CD4-positive, alpha-beta T cell treated with Interleukin-4 for 1 hour (primary cell): ENCODE measurements at places on chromosomes 2 and 18.
A peak's percentile ranks its signal among the peaks of the same experiment; 100 is the strongest.

- DNase-seq: no peak
These were observed 68.8 kb upstream of the CDC42EP3 start for GRCh38 chr2:37740164-37740739.

DNA sequence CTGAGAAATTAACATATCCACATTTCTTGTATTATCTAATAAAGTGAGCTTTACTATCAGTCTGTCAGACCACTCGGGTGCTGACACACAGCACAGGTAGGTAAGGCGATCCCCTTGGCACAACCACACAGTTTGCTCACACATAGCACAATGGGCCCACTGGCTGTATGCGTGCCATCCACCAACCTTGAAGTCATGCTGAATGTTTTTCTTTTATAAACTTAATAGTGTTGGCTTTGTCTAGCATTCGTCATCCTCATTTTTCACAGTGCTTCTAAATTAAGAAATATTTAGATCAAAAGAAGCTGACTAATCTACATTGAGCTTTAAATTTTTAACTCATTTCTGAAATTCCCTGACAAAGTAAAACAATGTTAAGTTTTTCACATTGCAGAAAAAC lies 50.0 kb upstream of the PAPOLG start:
- DNase-seq: no peak

GRCh38 chr2:127893494-127893893 lies 7.7 kb upstream of the AMMECR1L start:
- no peak for DNase-seq

DNA sequence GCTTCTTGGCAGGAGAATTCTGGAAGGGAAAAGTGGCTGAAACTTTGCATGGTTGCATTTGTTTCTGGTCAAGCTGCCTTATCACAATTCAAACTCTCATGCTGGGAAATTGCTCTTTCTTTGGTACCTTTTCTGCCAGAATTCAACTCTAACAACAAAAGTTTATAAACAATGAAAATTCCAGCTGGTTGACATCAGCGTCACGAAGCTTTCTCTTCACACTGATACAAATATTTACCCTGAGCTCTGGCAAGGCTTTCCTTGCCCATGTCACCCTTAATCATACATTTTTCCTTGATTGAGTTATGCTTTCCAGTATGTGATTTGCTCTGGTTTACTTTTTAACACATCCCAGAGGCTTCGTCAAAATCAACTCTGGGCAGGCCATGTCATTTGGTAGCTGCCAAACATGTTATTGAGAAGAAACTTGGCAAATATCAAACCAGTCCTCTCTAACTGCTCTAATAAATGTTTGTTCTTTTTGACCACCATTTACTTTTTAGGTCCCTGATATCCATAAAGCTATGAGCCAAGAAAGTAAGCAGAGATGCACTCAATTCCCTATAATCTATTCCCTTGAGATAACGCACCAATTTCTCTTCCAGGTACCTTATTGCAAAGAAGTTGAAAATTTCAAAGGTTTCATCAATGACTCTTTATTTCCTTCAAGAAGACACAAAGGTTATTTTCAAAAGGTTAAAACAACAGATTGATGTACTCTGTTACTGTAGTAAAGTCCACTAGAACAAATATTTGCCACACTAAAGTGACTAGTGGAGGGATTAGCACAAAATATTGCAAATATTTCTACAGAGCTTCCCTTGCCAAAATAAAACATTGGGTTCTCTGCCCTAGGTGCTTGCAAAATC lies 1241.1 kb upstream of the ZEB2 start:
- no peak for DNase-seq

GRCh38 chr2:1256632-1257324 lies 156.5 kb upstream of the TPO start:
- DNase-seq: no peak

GRCh38 chr2:8671176-8671575 lies 10.7 kb upstream of the ID2 start:
- DNase-seq: no peak

GRCh38 chr2:51812138-51812866 lies 780.4 kb upstream of the NRXN1 start:
- DNase-seq: no peak

GRCh38 chr2:230541934-230542380 lies 126.0 kb downstream of the SP100 start:
- no peak for DNase-seq

- DNase-seq: no peak
These were observed 39.6 kb downstream of the HS1BP3 start for GRCh38 chr2:20611077-20611843.

DNA sequence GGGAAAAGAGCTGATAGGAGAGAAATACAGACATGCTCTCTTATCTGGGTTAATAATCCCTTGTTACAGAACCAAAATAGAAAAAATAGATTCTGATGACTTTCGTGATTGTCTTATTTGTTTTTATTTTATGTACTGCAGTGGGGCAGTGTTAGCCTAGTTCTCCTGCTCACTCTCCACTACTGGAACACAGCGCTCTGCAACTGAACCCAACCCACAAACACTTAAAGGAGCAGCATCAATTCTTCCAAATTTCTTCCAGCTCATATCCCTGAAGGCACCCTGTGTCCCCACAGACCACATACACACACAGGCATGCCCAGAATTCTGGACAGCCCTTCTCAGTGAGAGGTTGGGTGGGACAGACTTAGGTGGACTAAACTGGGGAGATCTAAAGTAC lies 160.6 kb downstream of the SS18 start:
- no peak for DNase-seq

- DNase-seq: peak; percentile 66
These were observed 679 bp downstream of the PTMA start for GRCh38 chr2:231708773-231709635.

DNA sequence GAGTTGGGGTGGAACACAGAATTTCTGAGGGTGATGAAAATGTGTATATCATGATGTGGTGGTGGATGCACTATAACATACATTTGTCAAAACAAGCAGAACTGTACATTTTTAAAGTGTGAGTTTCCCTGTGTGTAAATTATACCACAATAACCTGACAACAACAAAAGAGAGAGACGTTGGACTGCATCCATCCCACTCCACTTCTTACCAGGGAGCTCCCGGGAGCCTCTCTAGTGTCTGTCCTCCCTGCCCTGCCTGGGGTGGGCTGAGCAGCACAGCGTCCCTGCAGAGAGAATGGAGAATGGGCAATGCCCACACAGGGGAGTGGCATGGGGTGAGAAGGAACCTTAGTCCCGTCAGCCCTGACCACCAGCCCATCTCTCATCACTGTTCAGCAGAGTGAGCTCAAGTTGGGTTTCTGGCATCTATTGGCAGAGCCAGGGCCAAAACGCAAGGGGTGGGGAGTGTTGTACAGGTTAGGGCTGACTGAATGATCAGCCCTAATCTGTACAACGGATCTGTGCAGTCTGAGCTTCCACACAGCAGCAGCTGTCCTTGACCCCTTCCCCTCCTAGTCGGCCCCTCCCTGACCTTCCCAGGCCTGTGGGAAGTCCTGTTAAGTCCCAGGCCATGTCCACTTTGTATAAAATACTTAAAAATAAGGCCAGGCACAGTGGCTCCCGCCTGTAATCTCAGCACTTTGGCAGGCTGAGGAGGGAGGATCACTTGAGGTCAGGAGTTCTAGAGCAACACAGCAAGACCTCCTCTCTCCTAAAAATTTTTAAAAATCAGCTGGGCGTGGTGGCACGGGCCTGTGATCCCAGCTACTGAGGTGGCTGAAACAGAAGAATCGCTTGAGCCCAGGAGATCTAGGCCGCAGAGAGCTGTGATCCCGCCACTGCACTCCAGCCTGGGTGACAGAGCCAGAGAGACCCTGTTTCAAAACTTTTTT lies 3.3 kb upstream of the PROC start:
- DNase-seq: no peak

- no peak for DNase-seq
These were observed 354.6 kb upstream of the SETBP1 start for GRCh38 chr18:44325903-44326635.

- no peak for DNase-seq
These were observed 147.8 kb upstream of the MMADHC start for GRCh38 chr2:149735237-149735958.

- DNase-seq: no peak
These were observed 527.2 kb upstream of the SOX11 start for GRCh38 chr2:5164776-5165525.

DNA sequence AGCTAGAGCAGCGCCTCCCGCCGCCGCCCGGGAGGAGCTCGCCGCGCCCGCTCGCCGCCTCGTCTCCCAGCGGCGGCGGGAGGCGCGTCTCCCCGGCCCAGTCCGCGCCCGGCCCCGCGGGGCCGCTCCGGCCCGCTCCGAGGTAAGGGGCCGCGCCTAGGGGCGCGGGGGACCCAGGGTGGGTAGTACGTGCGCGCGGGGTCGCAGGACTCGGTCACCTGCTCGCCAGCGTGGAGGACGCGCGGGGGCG lies 259 bp downstream of the NPAS2 start:
- no peak for DNase-seq

GRCh38 chr18:36382854-36383253 lies 85.3 kb downstream of the FHOD3 start:
- no peak for DNase-seq

- no peak for DNase-seq
These were observed 63.2 kb downstream of the CEP192 start for GRCh38 chr18:13054336-13054735.

DNA sequence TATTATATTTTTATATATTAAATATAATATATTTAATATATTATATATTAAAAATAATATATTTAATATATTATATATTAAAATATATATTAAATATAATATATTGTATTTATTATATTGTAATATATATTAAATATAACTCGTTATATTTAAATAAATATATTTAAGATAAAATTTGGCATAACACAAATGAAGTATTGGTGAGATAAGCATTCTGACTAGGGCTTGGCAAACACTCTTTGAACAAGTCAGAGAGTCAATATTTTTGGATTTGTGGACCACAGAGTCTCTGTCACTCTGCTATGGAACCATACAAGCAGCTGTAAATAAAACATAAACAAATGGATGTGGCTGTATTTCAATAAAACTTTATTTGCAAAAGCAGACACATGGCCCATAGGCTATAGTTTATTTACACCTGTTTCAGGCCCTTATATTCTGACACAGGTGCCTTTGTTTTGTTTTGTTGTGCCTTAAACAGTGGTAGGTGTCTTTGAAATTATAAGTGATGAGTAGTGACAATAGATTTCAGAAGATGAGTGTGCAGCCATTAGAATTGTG lies 190.1 kb downstream of the EPHA4 start:
- no peak for DNase-seq

DNA sequence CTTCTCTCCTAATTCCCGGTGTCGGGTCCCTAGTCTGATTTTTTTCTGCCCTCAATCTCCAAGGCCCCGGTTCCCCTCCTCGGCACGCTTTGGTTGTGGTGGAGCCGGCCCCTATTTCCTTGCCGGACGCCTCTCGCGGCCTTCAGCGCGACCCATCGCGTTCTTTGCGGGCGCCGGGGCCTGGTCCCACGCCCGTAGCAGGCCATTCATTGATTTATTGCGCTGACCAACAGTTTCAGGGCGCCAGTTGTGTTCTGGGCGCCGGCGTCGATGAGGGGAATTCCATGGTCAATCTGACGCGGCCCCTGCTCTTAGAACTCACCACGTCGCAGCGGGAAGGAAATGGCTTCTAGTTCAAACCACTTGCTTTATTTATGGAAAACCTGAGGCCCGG lies 396 bp downstream of the CNOT9 start:
- DNase-seq: peak; percentile 76

DNA sequence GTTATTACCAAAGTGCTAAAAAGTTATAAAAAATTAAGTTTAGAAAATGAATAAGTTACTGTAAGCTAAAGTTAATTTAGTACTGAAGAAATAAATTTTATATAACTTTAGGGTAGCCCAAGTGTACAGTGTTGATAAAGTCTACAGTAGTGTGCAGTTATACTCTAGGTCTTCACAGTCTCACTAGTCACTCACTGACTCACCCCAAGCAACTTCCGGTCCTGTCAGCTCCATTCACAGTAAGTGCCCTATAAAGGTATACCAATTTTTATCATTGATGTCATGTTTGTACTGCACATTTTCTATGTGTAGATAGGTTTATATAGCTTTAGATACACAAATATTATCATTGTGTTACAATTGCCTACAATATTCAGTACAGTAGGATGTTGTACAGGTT lies 518.3 kb upstream of the PIK3C3 start:
- no peak for DNase-seq

DNA sequence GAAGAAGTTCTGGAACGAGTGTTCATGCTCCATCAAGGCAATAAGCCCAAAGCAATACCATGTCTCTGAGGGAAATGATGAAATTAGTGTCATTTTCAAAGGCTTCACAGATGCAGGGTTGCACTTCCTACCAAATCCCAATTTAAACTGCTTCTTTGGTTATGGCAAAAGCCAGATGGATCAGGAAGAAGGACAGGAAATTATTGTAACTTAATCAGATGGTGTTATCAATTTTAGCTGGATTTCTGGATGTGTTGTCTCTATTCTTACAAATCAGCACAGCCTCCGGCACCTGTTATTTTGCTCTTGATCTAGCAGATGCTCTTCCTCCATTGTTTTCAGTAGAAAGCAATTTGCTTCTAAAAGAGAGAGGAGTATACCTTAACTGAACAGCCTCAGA lies 693.4 kb downstream of the SOCS6 start:
- no peak for DNase-seq

DNA sequence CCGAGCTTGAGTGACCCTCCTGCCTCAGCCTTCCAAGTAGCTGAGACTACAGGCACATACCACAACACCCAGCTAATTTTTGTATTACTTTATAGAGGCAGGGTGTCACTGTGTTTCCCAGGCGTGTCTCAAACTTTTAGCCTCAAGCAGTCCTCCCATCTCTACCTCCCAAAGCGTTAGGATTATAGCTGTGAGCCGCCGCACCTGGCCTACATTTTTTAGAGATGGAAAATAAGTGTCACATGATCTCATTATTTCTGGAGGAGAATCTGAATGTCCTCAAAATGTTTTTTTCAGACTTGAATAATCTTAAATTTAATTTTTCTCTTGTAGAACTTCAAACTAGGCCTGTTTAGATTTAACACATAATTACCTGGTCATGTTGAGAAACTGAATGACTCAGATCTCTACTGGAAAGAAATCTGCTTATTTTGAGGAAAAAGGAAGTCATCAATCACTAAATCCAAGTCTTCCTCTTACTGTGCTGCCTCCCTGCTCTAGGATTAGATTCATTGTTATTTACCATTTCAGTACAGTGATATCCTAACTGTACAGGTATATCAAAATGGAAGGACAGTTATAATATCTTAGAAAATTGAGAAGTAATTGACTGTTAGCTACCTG lies 92.4 kb downstream of the COX7A2L start:
- no peak for DNase-seq
